ENCODE measurements at places on chromosomes 7 and 10.
A peak's percentile ranks its signal among the peaks of the same experiment; 100 is the strongest.

- DNase-seq, result no peak
These were observed 97.5 kb downstream of the TCF7L2 start for GRCh38 chr10:113047605-113047962.

- DNase-seq, result no peak
These were observed 57.0 kb downstream of the CC2D2B start for GRCh38 chr10:95964756-95965155.

DNA sequence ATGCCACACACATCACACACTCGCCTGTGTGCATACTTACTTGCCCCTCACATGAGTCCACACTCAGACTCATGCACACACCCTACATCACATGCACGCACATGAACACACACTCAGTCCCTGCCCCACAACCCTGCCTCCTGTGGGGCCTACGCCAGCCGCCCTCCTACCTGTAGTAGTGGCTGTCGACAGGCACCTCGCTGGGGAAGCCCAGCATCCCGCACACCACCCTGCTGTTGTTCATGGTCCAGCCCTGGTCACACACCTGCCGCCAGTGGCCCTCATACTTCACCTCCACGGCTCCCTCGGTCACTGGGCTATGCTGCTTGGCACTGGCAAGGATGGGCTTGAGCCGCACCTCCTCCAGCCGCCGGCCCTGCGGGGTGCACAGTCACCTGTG is 7.2 kb downstream of the LOXL4 start:
- DNase-seq, result no peak

GRCh38 chr7:80135309-80136104 is 876 bp downstream of the GNAI1 start:
- peak; percentile 17 for DNase-seq

GRCh38 chr10:106424054-106424453 is 740.5 kb downstream of the SORCS1 start:
- no peak for DNase-seq

DNA sequence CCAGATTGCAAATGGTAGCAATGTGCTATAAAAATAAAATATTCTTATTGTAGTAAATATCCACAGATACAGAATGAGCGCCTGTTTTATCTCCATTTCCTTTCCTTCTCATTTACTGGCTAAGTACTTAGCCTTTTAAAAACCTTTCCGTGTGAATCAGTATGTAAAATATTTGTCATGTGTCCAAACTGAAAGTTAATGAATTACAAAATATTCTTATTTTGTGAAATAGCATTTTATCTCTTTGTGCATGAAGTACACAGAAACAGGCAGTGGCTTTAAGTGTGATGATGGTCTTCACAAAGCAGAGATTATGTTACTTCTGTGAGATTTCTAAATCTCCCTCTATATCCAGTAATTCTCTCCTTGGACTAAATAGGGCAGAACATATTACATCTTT is 56.7 kb upstream of the KIAA1217 start:
- no peak for DNase-seq

GRCh38 chr7:141073173-141073640 is 657 bp upstream of the TMEM178B start:
- no peak for DNase-seq

- DNase-seq, result no peak
These were observed 139.3 kb upstream of the HDAC9 start for GRCh38 chr7:18356191-18356645.

DNA sequence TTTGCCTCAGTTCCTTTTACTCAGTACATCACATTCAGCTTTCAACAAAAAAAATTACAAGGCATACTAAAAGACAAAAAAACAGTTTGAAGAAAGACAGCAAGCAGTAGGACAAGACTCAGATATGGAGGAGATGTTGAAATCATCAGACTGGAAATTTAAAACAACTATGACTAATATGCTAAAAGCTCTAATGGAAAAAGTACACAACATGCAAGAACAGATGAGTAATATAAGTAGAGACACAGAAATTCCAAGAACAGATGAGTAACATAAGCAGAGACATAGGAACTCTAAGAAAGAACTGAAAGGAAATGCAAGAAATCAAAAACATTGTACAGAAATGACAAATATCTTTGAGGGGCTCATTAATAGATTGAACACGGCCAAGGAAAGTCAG is 402.6 kb downstream of the NEBL start:
- no peak for DNase-seq

DNA sequence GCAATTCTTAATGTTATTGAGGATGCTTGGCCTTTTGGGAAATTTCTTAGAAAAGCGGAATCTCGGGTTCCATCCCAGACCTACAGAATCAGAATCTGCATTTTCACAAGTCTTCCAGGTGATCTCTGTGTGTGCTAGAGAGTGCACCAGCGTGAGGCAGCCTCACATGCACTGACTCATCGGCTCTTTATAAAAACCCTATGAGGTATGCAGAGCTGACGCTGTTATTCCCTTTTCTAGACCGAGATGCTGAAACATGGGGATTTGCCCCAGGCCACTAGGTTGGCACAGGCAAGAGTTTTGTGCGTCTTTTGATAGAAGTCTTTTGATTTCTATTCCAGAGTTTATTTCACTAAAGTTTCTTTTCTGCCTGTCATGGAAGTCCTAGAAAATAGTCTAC is 61.2 kb downstream of the CDCA7L start:
- no peak for DNase-seq

DNA sequence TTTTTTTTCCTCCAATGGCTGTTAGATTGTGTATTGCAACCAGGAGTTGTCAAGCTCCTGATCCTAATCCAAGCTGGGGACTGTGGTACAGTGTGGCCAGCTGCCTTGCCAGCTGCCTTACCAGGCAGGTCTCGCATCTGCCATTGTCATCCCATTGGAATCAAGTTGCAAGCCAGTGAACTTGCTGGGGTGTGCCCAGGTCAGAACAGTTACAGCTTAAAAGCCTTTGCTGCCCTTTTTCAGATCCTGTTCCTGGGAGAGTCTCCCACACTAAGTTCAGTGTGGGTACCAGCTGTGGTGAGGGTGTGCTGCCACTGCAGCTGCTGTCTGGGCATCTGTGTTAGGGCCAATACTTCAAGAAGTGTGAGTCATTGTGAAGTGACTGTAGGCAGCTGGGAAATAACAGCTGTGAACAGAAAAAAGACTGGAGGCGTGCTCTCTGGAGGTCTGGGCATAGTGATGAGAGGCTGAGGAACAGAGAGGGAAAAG is 72.8 kb downstream of the CCNY start:
- DNase-seq, result no peak

- DNase-seq, result no peak
These were observed 36.1 kb upstream of the CCNY start for GRCh38 chr10:35300063-35300699.

- no peak for DNase-seq
These were observed 17.4 kb downstream of the PRKRIP1 start for GRCh38 chr7:102413611-102414010.
